Calu3 (cell line): ENCODE measurements at places on chromosomes 11 and 22. TPM values are rescaled to one million over a fixed set of nuclear protein-coding genes. Genes with fewer than 3 reads are reported as not detected.

The BTBD18 gene
- total RNA-seq: not detected in 2 replicates

The CST6 gene
- 21.5 and 27.2 TPM in 2 replicates for total RNA-seq

DNA sequence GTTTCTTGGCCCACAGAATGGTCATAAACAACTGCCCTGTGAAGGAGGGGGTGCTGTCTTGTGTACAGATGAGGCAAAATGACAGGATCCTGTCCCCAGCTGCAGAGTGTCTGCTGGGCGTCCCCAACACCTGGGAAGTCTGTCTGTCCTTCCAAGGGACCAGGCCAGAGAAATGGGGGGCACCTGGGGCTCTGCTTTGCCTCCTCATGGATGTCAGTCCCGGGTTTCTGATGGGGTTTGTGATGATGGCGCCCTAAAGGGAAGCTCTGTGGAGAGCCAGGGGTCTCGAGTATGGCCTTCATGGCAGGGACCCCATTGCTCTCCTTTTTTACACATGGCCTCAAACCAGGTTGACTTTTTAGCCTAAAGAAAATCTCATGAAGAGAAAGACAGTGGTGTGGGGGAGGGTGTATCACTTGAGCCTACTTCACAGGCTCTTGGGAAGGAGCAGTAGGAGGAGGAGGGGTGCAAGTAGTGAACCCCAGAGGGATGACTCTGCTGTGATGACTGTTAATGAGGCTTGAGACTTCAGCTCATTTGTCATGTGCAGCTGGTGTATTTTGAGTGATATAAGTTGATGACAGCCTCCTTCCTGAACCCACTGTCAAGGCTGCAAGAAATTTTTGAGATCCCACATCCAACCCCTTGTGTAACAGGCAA, 40.6 kb upstream of the TUB start:
- H3K27ac ChIP-seq: no peak overlapping the region
- H3K36me3 ChIP-seq: no peaks in the 10 kb centered on the region
- no peaks in the 10 kb centered on the region for H3K4me1 ChIP-seq

- H3K27me3 ChIP-seq: peaks cover 55% of the 10 kb centered on the region
- H3K36me3 ChIP-seq: no peaks in the 10 kb centered on the region
- H3K4me3 ChIP-seq: no peak overlapping the region
Observed at GRCh38 chr11:113249491-113249763, 65.0 kb upstream of the TTC12 start.

The CACNA1I gene
- total RNA-seq: 0.05 and 0.07 TPM in 2 replicates

DNA sequence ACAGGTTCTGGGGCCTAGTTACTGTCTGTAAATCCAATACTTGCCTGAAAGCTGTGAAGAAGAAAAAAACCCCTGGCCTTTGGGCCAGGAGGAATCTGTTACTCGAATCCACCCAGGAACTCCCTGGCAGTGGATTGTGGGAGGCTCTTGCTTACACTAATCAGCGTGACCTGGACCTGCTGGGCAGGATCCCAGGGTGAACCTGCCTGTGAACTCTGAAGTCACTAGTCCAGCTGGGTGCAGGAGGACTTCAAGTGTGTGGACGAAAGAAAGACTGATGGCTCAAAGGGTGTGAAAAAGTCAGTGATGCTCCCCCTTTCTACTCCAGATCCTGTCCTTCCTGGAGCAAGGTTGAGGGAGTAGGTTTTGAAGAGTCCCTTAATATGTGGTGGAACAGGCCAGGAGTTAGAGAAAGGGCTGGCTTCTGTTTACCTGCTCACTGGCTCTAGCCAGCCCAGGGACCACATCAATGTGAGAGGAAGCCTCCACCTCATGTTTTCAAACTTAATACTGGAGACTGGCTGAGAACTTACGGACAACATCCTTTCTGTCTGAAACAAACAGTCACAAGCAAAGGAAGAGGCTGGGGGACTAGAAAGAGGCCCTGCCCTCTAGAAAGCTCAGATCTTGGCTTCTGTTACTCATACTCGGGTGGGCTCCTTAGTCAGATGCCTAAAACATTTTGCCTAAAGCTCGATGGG, 13.5 kb downstream of the PIK3IP1 start:
- no peaks in the 10 kb centered on the region for H3K27me3 ChIP-seq
- no peak overlapping the region for H3K27ac ChIP-seq
- peaks cover 24% of the 10 kb centered on the region for H3K36me3 ChIP-seq
- peaks cover 23% of the 10 kb centered on the region for H3K4me1 ChIP-seq
- H3K4me3 ChIP-seq: no peak overlapping the region

GRCh38 chr11:16204261-16204660, 152.1 kb downstream of the SOX6 start:
- H3K27me3 ChIP-seq: no peaks in the 10 kb centered on the region
- DNase-seq: no peak
- no peak overlapping the region for H3K4me3 ChIP-seq
- no peaks in the 10 kb centered on the region for H3K36me3 ChIP-seq
- no peak overlapping the region for H3K27ac ChIP-seq

GRCh38 chr11:6156628-6157359, 13.3 kb downstream of the OR52B2 start:
- no peaks in the 10 kb centered on the region for H3K4me1 ChIP-seq
- DNase-seq: no peak
- H3K27me3 ChIP-seq: no peaks in the 10 kb centered on the region
- H3K4me3 ChIP-seq: no peak overlapping the region
- no peak overlapping the region for H3K27ac ChIP-seq

DNA sequence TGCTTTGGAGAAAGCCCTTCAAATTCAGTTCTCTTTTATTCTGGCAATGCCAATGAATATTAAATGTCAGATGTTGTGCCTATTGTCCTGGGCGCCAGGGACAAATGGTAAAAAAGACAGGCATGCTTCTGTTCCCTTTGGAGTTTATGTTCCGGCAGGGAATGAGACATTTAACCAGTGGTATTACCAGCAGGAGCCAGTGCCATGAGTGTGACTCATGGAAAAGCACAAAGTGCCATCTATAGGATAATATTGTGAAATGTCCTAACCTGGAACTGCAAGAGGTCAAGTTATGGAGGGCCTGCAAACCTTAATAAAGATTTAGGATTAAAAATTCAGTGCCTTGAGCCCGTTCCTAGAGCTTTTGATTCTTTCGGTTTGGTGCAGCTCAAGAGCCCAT, 39.5 kb downstream of the REXO2 start:
- H3K36me3 ChIP-seq: peaks cover 5% of the 10 kb centered on the region
- peaks cover under 1% of the 10 kb centered on the region for H3K27me3 ChIP-seq
- DNase-seq: no peak
- no peak overlapping the region for H3K27ac ChIP-seq

DNA sequence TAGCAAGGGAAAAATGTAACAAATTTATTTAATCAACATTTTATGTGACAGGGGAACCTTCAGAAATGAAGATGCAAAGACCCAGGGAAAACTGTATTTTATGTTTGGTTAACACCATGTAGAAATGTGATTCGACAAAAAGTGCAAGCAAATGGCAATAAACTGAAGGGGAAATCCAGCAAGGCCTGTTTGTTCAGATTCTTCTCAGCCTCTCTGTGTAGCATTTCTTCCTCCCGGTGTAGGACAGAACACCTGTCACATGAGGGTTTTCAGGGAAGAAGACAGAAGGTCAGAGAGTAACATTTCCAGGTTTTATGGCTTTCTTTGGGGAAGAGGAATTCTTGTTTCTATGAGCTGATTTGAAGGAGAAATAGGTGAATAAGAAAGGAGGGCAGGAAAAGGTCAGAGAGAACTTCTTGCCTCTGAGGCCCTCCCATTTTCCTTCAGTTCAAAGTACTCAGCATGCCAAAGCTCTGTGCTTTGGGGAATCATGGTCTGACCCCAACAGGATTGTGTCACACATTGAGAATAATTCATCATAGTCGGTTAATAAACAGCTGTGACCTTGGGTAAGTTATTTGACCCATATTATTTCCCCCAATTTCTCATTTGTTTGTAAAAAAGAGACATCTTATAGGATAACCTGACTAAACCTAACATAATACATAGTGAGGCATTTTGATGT, 45.5 kb upstream of the ME3 start:
- no peak overlapping the region for H3K27ac ChIP-seq
- no peak for DNase-seq
- peaks cover 42% of the 10 kb centered on the region for H3K4me1 ChIP-seq
- H3K36me3 ChIP-seq: peaks cover 5% of the 10 kb centered on the region

- peaks cover 36% of the 10 kb centered on the region for H3K4me1 ChIP-seq
- H3K36me3 ChIP-seq: peaks cover under 1% of the 10 kb centered on the region
- H3K4me3 ChIP-seq: no peak overlapping the region
- no peaks in the 10 kb centered on the region for H3K27me3 ChIP-seq
- DNase-seq: no peak
- no peak overlapping the region for H3K27ac ChIP-seq
Observed at GRCh38 chr11:74540270-74540669, 46.7 kb upstream of the LIPT2 start.

The CNGA4 gene
- 0.32 TPM in 1 of 2 replicates, not detected in the other for total RNA-seq

GRCh38 chr11:77424644-77425043, 49.2 kb downstream of the PAK1 start:
- peaks cover 21% of the 10 kb centered on the region for H3K4me1 ChIP-seq
- H3K4me3 ChIP-seq: no peak overlapping the region
- no peaks in the 10 kb centered on the region for H3K27me3 ChIP-seq
- no peak for DNase-seq
- H3K36me3 ChIP-seq: no peaks in the 10 kb centered on the region

- H3K27ac ChIP-seq: no peak overlapping the region
- no peaks in the 10 kb centered on the region for H3K27me3 ChIP-seq
- no peak overlapping the region for H3K4me3 ChIP-seq
- peaks cover 15% of the 10 kb centered on the region for H3K36me3 ChIP-seq
- DNase-seq: no peak
Observed at GRCh38 chr11:102401905-102402304, 50.7 kb downstream of the TMEM123 start.

The SPON1 gene
- not detected in 2 replicates for total RNA-seq

The TRMT112 gene
- 197 and 211 TPM in 2 replicates for total RNA-seq

- peak overlapping the region; percentile 97 for H3K27ac ChIP-seq
- no peaks in the 10 kb centered on the region for H3K27me3 ChIP-seq
- DNase-seq: no peak
Observed at GRCh38 chr11:88511006-88511405, 173.5 kb upstream of the CTSC start.

DNA sequence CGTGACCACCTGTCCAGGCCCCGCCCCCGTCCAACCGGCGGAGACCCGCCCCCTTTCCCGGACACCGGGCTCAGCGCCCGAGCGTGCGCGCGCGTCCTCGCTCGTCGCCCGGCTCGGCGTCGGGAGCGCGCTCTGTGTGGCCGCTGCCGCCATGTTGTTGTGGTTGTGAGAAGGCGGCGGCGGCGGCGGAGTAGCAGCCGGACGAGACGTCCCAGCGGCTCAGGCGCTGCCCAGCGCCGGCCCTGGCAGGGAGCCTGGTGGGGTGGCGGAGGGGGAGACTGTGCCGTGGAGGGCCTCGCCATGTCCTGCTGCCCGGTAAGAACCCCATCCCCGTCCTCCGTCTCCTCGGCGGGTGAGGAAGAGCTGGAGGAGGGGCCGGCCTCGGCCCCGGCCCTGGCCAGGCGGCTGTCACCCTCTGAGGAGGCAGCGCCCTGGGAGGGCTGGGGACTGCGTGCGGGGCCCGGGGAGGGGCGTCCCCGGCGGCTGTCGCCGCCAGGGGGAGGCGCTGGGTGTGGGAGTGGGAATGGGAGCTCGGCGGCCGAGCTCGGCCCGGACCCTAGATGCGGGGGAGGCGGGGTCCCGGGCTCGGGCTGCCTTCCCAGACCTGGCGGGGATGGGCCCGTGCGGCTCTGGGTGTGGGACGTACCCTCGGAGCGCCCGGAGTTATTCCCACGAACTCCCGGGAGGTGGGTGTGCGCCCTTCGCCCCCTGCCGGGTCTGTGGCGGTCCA, at the start of gene MTMR3:
Gene MTMR3 (plus strand): TSS at position 130 of the 730 bp plus-strand sequence. CDS start 87,886 bp downstream, outside the sequence.
- H3K27me3 ChIP-seq: no peaks in the 10 kb centered on the region
- peak; percentile 98 for DNase-seq
- H3K4me1 ChIP-seq: no peaks in the 10 kb centered on the region
- peak within 1 kb of the TSS; percentile 68 for H3K27ac ChIP-seq
- H3K4me3 ChIP-seq: peak within 1 kb of the TSS; percentile 92

The KCNJ11 gene
- total RNA-seq: 2.4 and 2.9 TPM in 2 replicates

GRCh38 chr22:37228106-37229011, 15.7 kb downstream of the RAC2 start:
- H3K36me3 ChIP-seq: peaks cover 9% of the 10 kb centered on the region
- no peaks in the 10 kb centered on the region for H3K27me3 ChIP-seq
- H3K4me3 ChIP-seq: no peak overlapping the region
- H3K4me1 ChIP-seq: peaks cover 29% of the 10 kb centered on the region
- no peak overlapping the region for H3K27ac ChIP-seq
- DNase-seq: no peak

DNA sequence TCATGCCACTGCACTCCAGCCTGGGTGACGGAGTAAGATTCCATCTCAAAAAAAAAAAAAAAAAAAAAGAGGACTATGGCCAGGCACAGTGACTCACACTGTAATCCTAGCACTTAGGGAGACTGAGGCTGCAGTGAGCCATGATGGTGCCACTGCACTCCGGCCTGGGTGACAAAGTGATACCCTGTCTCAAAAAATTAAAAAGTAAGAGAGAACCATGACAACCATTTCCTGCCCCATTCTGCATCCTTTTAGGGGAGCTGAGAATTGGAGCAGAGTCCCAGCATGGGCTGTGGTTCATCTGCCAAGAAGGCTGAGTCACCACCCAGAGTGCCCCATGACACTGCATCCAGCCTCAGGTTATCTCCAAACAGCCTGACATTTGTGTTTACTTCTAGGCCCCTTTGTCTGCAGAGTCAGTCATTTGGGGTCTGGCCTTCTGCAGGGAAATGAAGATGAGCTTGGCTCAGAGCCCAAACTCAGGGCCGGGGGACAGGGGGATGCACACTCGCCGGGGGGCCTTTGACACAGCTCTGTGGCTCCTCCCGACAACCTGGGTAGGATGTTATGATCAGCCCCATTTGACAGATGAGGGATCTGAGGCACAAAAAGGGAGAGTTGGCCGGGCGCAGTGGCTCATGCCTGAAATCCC, 4.7 kb downstream of the CSDC2 start:
- peaks cover 48% of the 10 kb centered on the region for H3K27me3 ChIP-seq
- no peak overlapping the region for H3K27ac ChIP-seq
- peaks cover 27% of the 10 kb centered on the region for H3K4me1 ChIP-seq
- DNase-seq: peak; percentile 34

GRCh38 chr11:8032122-8032521, 45.0 kb downstream of the EIF3F start:
- H3K36me3 ChIP-seq: no peaks in the 10 kb centered on the region
- no peak for DNase-seq
- H3K4me1 ChIP-seq: peaks cover 9% of the 10 kb centered on the region
- no peak overlapping the region for H3K27ac ChIP-seq
- no peak overlapping the region for H3K4me3 ChIP-seq

- no peak overlapping the region for H3K27ac ChIP-seq
- no peak for DNase-seq
- peaks cover 29% of the 10 kb centered on the region for H3K27me3 ChIP-seq
- no peaks in the 10 kb centered on the region for H3K36me3 ChIP-seq
- H3K4me1 ChIP-seq: peaks cover 10% of the 10 kb centered on the region
- H3K4me3 ChIP-seq: no peak overlapping the region
Observed at GRCh38 chr11:118956847-118957469, 860 bp downstream of the UPK2 start.
